ENCODE measurements at places on chromosomes 7 and 10. TPM values are rescaled to one million over a fixed set of nuclear protein-coding genes. Genes with fewer than 3 reads are reported as not detected.

The CLEC2L gene
- not detected for total RNA-seq

The ZNF503 gene
- 9.1 TPM for total RNA-seq

The LIPJ gene
- total RNA-seq: not detected

The ZNF488 gene
- not detected for total RNA-seq

The ADAMTS14 gene
- total RNA-seq: 0.04 TPM

- H3K4me1 ChIP-seq: peaks cover 36% of the 10 kb centered on the region
- H3K27me3 ChIP-seq: no peaks in the 10 kb centered on the region
- H3K4me3 ChIP-seq: no peak overlapping the region
- H3K36me3 ChIP-seq: 0 out of 2 replicates have a peak, but pooled peaks cover 5% of the 10 kb centered on the region
- no peak for DNase-seq
Observed at GRCh38 chr10:4846775-4847174, 20.8 kb downstream of the AKR1E2 start.

GRCh38 chr10:90849956-90850749, 7.7 kb downstream of the HTR7 start:
- H3K36me3 ChIP-seq: peaks cover 22% of the 10 kb centered on the region
- no peak overlapping the region for H3K4me3 ChIP-seq
- peak; percentile 30 for DNase-seq
- peaks cover 34% of the 10 kb centered on the region for H3K4me1 ChIP-seq
- peaks cover 7% of the 10 kb centered on the region for H3K27me3 ChIP-seq

GRCh38 chr7:50754241-50754640, 28.5 kb downstream of the GRB10 start:
- no peak overlapping the region for H3K27ac ChIP-seq
- no peak overlapping the region for H3K4me3 ChIP-seq
- no peaks in the 10 kb centered on the region for H3K27me3 ChIP-seq
- DNase-seq: no peak

DNA sequence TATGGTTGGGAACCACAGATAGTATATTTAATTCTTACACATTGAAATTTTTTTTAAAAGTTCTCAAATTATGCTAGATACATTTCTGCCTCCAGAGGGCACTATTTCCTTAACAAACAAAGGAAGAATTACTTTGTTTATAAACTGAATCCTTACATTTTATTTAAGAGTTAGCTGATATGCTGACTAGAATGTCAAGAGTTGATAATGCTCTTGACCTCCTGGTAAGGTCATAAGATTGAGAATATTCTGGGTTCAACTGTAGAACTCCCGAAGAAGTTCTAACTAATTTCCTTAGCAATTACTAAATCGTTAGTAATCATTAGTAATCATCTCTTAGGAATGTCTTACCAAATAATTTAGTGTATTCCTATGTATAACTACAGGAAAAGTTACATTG, 95.3 kb upstream of the CYP26C1 start:
- peaks cover 44% of the 10 kb centered on the region for H3K4me1 ChIP-seq
- H3K36me3 ChIP-seq: no peaks in the 10 kb centered on the region
- peak overlapping the region; percentile 36 for H3K4me3 ChIP-seq
- peak overlapping the region; percentile 64 for H3K27ac ChIP-seq

The C7orf57 gene
- total RNA-seq: not detected

The ZNF273 gene
- 1.5 TPM for total RNA-seq

GRCh38 chr7:923108-924041, 31.1 kb downstream of the ADAP1 start:
- H3K27me3 ChIP-seq: peaks cover 5% of the 10 kb centered on the region
- H3K4me1 ChIP-seq: no peaks in the 10 kb centered on the region
- DNase-seq: no peak
- no peak overlapping the region for H3K27ac ChIP-seq
- no peak overlapping the region for H3K4me3 ChIP-seq
- H3K36me3 ChIP-seq: no peaks in the 10 kb centered on the region

DNA sequence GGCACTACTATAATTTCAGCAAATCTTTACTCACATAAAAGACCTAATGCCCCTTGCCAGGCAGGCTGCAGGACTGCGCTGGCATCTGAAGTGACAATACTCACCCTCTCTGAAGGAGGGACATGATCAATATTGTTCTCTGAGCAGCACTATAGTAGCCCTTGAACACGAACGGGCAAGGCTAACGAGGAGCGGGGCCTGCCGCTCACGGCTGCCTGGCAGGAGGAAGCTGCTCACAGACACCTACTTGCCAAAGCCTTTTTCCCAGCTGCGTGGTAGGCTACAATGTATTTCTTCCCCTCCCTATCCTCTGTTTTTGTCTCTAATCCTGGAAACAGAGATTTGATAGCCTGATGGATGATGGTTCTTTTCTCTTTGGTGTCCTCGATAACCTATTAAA, 19.9 kb downstream of the PUS7 start:
- no peak overlapping the region for H3K4me3 ChIP-seq
- H3K4me1 ChIP-seq: peaks cover 21% of the 10 kb centered on the region
- H3K36me3 ChIP-seq: peaks cover 38% of the 10 kb centered on the region
- no peak overlapping the region for H3K27ac ChIP-seq
- no peak for DNase-seq

DNA sequence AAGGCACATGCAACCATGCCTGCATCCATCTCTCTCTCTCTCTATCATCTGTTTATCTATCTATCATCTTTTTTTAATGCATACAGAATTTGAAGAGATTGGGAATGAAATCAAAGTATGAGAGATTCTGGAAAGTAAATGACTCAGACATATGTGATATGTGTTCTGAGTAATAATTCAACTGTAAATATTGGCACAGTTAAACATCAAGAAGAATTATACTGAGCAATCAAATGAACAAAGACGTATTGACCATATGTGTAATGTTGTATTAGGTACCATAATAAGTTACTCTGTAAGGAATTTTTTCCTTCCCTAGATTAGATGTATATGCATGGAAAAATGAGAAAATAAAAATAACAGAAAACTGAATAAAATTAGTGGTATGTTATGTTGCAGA, 108.3 kb downstream of the SUGCT start:
- H3K36me3 ChIP-seq: no peaks in the 10 kb centered on the region
- no peak overlapping the region for H3K27ac ChIP-seq
- no peak overlapping the region for H3K4me3 ChIP-seq
- H3K27me3 ChIP-seq: peaks cover 2% of the 10 kb centered on the region

All from HFFc6 (cell line).